ENCODE measurements at places on chromosomes 4 and X.

- DNase-seq = no peak
Observed at GRCh38 chr4:151340751-151341385, 15.5 kb upstream of the SH3D19 start.

- no peak for DNase-seq
Observed at GRCh38 chrX:126164689-126165400, 1.2 kb downstream of the DCAF12L2 start.

- peak; percentile 66 for DNase-seq
Observed at GRCh38 chr4:76492055-76492454, 57.0 kb downstream of the SHROOM3 start.

- no peak for DNase-seq
Observed at GRCh38 chr4:118995693-118996391, 107.2 kb downstream of the SYNPO2 start.

DNA sequence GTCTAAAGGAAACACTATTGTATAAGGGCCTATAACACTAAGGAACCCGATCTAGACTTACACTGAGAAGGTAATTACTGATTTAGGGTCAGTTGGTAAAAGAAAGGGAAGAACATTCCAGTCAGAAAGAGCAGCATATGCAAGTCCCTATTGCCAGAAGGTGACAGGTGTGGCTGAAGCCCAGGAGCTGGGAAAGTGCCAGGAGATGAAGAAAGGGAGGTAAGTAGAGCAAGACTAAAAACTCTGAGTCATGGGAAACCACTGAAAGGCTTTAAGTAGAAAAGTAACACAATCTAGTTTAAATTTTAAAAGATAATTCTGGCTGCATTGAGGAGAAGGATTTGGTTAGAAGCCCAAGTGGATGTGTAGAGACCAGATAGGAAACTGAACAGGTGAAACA is 77.7 kb upstream of the INTU start:
- no peak for DNase-seq

- peak; percentile 71 for DNase-seq
Observed at GRCh38 chr4:89482251-89482650, 174.7 kb upstream of the GPRIN3 start.

GRCh38 chrX:1283741-1284140 is 15.1 kb downstream of the CSF2RA start:
- no peak for DNase-seq

DNA sequence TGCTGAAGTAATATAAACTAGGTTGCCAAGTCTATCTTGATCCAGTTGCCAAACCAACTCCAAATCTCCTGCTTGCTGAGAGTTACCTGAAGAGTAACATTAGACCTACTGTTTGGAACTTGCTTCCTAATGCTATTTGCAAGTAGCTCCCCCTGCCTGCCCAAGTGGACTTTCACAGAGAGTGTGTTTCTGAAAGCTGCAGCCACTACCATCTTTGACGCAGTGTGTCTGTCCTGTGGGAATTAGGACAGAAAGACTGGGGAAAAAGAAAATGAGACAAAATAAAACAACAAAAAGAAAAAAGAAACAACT is 195.0 kb upstream of the HS3ST1 start:
- no peak for DNase-seq

DNA sequence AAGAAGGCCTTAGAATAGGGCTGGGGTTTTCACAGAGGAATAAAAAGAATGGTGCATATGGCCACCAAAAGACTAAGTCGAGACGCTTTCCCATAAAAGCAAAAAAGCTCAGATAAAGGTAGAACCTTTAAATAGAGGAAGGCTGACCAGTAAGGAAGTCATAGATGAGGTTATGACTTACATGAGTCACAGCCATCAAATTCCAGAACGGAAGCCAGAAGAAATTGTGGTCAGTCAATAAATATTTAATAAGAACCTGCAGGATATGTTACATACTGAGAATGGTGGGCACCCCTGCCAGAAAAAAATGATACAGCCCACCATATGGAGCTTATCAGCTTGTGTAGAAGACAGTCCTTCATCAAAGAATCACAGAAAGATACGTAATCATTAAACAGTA is 120.1 kb downstream of the MANBA start:
- no peak for DNase-seq

GRCh38 chrX:129039176-129039575 is 484.1 kb downstream of the SMARCA1 start:
- DNase-seq = no peak

GRCh38 chr4:182143822-182144625 is 99.2 kb upstream of the TENM3 start:
- DNase-seq = peak; percentile 94

DNA sequence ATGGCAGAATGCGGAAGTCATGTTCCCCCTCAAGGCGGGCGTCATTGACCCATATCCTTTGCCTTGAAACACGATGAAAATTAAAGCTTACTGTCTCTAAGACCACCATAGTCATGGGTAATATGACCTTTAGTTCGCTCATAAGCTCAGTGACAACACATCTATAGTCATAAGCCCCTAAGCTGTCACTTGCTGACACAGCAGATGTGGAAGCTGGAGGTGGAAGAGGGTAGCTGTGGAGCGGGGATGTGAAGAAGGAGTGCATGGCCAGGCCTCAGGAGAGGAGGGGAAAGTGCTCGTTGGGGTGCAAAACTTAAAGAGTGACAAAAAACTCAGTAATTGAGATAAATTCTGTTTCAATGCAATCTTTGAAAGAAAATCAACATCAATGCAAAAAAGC is 134.0 kb upstream of the PDLIM3 start:
- DNase-seq = no peak

GRCh38 chrX:41085878-41086626 is 807 bp downstream of the USP9X start:
- peak; percentile 74 for DNase-seq

DNA sequence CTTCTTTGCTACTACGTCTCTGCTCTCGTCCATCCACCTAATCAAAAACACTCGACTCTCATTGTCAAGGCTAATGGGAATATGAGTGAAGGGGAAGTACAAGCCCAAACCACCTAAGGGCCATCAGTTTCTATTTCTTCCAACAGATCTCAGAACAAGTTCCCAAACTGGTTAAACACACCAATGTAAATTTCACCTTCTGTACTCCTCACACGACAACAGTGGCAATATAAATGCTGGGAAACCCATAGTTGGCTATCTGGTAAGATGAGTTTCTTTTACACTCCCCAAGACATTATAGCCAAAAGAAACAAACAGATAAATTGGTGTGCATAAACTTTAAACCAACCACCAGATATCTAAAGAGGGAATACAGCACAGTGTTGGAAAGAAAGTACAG is 21.9 kb downstream of the ACSL1 start:
- no peak for DNase-seq

DNA sequence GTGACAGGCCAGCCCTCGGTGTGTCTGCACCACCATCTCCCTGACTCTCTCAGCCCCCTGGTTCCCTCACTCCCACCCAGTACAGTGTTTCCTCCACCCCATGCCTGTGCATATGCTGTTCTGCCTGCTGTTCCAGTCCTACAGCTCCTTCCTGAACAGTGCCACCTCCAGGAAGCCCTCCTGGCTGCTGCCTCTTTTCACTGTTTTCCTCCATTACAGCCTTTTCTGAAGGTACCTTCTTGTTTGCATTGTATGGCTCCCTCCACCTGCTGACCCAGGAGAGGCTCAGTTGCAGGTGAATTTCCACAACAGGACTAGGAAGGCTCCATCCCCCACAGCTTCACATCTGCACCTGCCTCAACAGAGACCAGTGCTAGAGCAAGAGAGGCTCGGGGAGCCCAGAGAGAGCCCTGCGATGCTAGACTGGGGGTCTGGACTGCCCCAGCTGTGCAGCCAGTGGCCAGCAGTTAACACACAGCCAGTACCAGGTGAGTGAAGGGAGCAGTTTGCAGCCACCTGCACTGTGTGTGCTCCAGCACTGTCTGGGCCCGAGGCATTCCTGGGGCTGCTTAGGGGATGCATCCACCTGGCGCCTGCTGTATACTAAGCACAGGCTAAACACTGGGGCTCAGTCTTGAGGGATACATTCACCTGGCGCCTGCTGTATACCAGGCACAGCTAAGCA is 92.0 kb downstream of the ADRA2C start:
- DNase-seq = no peak

Data from eye (tissue), 1 donor.